ENCODE measurements at places on chromosomes 6 and 20. TPM values are rescaled to one million over a fixed set of nuclear protein-coding genes. Genes with fewer than 3 reads are reported as not detected.

GRCh38 chr20:61803416-61803914 lies 262.2 kb downstream of the TAF4 start:
- no peak for DNase-seq

- DNase-seq = no peak
Observed at GRCh38 chr20:38430679-38431325, 4.3 kb downstream of the SNHG17 start.

- DNase-seq = no peak
Observed at GRCh38 chr6:56961151-56961550, 6.2 kb downstream of the BEND6 start.

- no peak for DNase-seq
Observed at GRCh38 chr6:31170600-31170881, at the start of gene POU5F1. Gene POU5F1 (minus strand): TSS chr6:31170682. CDS start chr6:31170620, 62 bp downstream.

- DNase-seq = no peak
Observed at GRCh38 chr6:21185861-21186478, 407.6 kb upstream of the SOX4 start.

- DNase-seq = no peak
Observed at GRCh38 chr6:33316603-33317418, 733 bp downstream of the ZBTB22 start.

DNA sequence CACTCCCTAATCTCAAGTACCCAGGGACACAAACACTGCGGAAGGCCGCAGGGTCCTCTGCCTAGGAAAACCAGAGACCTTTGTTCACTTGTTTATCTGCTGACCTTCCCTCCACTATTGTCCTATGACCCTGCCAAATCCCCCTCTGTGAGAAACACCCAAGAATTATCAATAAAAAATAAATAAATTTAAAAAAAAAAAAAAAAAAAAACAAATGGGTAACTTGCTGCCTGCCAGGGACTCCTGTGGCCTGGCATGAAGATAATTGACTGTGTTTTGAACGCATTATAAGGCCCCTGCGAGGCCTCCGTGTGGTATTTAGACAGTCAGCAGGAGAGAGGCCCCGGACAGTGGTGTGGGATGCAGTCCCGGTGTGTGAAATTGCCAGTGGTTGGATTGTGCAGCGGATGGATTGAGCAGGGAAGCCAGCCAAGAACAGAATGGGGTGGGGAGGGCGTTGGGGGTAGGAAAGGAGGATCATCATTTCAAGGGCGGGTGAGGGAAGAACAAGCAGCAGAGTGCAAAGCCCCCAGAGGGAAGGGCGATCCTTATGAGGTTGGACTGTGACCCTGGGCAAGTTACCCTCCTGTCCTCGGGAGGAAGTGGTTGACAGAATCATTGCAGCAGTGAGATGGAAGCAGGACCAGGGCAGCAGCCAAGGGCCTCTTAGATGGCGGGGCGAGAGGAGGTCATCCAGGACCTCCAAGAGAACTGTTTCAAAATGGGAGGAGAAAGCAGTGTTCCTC lies 43.3 kb downstream of the PPARD start:
- no peak for DNase-seq

- no peak for DNase-seq
Observed at GRCh38 chr6:128966934-128967333, 84.0 kb downstream of the LAMA2 start.

DNA sequence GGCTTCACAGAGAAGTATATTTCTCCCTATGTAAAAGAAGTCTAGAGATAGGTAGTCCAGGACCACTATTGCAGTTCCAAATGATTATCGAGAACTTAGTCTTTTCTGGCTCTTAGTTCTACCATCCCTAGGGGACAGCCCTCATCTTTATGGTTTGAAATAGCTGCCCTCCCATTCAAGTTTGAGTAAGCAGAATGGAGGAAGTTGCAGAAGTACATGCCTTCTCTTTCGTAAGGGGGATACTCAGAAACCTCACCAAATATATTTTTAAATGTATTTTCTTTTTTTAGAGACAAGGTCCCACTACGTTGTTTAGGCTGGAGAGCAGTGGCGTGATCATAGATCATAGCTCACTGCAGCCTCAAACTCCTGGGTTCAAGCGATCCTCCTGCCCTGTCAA lies 236.8 kb upstream of the RREB1 start:
- DNase-seq = no peak

GRCh38 chr20:52518735-52519134 lies 327.2 kb upstream of the ZFP64 start:
- no peak for DNase-seq

- DNase-seq = no peak
Observed at GRCh38 chr6:75223428-75223827, 17.6 kb upstream of the COL12A1 start.

GRCh38 chr6:47262231-47262630 lies 47.5 kb downstream of the TNFRSF21 start:
- no peak for DNase-seq

DNA sequence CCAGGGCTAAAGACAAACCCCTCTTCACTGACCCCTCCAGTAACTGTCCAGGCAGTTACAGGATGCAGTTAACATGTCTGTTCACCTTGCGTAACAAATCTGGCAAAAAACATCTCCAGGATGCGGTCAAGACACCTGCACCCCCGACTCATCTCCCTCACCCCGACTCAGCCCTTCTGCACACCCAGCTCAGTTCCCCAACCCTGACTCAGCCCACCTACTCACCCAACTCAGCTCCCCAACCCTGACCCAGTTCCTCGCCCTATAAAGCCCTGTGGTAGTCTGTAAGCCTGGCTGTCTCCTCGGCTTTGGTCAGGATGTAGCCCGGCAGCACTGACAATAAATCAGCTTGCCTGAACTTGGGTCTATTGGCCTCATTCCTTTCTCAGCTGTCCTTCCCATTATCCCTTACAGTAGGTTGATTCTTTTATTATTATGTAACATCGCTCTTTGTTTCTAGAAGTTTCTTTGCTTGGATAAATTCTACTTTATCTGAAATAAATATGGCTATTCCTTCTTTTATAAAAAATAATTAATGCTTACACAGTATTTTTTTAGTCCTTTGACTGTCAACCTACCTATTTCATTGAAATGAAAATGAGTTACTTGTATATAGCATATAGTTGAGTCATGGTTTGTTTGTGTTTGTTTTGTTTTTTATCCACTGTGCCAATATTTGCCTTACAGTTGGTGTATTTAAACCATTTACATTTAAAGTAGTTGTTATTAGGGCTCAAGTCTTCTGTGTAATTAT lies 12.9 kb upstream of the ADTRP start:
- no peak for DNase-seq

DNA sequence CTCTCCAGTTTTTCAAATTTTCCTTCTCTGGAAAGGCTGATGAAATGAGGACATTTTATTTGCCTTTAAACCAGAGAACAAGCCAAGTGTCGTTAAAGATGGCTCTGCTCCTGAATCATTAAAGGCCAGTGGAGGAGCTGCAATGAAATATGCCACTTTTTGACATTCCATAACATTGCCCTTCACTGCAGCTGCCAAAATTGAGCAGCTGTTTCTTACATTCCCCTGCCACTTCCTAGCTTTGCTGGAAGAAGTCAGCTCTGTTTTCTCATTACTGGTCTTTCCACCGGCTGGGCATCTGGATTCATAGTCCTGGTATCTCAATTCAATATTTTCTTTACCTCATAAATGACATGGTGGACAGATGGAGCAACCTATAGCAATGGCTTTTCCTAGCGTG lies 45.5 kb upstream of the NRN1 start:
- DNase-seq = no peak

DNA sequence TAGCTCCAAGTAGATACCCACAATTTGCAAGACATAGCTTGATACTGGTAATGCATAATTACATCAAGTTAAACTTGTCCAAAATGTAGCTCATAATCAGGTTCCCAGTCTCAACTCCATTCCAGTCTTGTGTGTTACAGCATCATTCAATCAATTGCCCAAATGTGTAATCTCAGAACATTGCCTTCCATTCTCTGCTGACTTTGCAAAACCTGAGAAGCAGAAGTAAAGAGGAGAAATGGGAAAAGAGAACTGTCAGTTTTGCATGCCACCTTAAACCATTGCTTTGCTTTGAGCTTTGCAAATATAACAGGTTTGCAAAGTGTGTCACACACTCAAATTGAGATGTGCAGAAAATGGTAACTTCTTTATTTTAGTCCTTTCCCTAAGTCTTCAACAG lies 40.3 kb upstream of the CNKSR3 start:
- DNase-seq = no peak

- no peak for DNase-seq
Observed at GRCh38 chr20:3134151-3134550, 25.5 kb downstream of the FASTKD5 start.

- no peak for DNase-seq
Observed at GRCh38 chr6:105194106-105194505, 14.3 kb upstream of the POPDC3 start.

DNA sequence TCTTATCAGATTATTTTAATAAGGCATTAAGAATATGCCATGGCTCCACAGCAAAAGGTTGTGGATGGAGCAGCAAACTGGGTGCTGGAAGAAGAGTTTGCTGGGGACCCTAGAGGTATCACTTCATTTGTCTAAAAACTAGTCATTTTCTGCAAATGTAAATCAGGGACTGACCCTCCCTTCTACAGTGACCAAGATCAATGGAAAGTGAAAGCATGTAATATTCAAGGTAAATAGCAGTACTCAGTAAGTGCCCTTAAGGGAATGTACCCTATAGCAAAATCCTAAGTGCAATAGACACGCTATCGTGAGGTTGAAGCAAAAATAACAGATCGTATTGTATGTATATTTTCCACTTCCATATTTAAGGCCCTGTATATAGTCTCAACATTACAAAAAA lies 38.7 kb downstream of the TRDN start:
- no peak for DNase-seq

DNA sequence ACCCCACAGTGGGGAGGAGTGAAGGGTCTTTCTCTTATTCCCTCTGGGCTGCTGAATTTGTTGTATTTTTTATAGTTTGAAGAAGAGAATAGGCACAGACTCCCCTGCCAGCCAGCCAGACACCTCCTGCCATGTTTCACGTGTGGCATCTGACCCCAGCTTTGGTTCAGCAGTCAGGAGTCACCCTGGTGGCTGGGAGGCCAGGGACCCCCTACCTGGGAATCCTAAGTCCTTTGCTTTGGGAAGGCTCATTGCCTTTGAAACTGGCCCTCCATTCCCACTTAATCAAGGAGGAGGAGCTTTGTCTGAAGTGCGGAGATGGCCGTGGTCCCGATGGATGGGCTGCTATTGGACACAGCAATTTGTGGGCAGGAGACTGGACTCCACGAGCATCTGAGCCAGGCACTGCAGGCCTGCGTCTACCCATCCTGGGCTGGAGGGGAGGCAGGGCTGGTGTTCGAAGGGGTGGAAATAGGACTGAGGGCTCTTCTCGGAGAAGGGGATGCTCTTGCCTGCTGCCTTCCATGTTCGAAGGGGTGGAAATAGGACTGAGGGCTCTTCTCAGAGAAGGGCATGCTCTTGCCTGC lies 196.1 kb downstream of the DLL1 start:
- DNase-seq = no peak

DNA sequence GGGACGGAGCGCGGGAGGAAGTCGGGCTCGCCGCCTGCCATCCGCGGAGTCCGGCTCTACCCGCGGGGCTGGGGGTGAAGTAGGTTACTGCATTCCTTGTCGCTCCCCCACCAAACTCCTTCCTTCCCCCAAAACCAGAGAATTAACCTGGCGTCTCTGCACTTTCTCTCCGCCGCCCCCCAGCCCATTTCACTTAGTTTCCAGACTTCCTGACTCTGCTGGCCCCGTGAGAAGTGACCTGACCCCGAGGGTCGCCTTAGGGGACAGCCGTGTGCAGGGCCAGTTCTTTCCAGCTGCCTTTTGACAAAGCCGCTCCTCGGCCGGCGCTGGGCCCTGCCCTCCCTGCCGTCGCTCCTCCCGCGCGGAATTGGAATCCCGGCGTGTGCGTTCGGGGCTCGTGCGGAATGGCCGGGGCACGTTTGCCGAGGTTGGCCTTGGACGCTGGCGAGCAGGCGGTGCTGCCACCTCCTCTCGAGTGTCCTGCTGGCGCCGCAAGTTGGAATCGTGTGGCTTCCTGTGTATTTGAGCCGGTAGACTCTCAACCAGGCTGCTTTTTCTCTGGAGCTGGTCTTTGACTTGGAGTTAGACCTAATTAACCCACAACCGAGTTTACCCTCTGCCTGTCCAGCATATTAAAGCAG lies 650 bp downstream of the DCBLD1 start:
- no peak for DNase-seq

DNA sequence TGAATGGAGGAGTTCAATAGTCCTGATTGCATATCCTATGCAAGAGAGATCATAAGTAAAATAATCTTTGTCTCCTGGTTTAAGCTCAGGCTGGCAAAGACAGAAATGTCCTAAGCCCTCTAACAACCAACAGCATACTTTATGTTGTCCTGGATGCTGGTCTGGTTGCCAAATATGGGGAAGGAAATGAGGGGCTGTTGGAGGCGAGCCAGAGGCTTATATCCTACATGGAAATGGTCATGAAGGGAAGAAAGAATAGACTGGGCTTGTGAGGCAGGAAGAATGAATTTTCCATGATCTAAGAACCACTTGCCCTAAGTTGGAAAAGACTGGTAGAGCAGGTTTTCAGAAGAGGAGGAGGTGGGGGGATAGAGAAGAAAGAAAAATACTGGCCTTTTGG lies 237.1 kb downstream of the SMOC2 start:
- DNase-seq = no peak

DNA sequence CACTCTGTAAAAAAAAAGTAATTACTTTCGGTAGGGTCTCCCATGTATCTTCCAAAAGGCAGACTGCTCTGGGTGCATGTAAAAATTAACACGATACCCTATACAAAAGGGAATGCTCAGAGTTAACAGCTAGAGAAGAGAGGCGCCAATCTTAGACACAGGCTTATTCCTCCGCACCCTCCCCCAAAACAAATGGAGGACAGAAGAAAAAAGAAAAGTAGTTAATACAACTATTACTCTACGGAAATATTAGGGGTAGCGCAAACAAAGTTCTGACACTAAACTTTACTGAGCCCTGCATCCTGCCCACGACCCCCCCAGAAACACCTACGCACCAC lies 331 bp upstream of the UFL1 start:
- no peak for DNase-seq

Gene C20orf144
- polyA plus RNA-seq = 0.19 TPM

Gene ADGRB3
- polyA plus RNA-seq = 0.76 TPM

Gene RAET1E
- 0.82 TPM for polyA plus RNA-seq

Gene SLC35B3
- polyA plus RNA-seq = 15.7 TPM

All from forelimb muscle (tissue), 1 donor.